ENCODE measurements at places on chromosomes 2 and 18. TPM values are rescaled to one million over a fixed set of nuclear protein-coding genes. Genes with fewer than 3 reads are reported as not detected.

GRCh38 chr2:203621981-203622515, 84.4 kb upstream of the CD28 start:
- no peak for DNase-seq

GRCh38 chr18:79528846-79529245, 133.1 kb downstream of the NFATC1 start:
- peak; percentile 57 for DNase-seq
- no peaks in the 10 kb centered on the region for H3K27me3 ChIP-seq
- H3K36me3 ChIP-seq, result peaks cover 35% of the 10 kb centered on the region

Gene NOL4
- not detected for total RNA-seq

Gene MAP3K19
- not detected for total RNA-seq

Gene MROH2A
- not detected for total RNA-seq

DNA sequence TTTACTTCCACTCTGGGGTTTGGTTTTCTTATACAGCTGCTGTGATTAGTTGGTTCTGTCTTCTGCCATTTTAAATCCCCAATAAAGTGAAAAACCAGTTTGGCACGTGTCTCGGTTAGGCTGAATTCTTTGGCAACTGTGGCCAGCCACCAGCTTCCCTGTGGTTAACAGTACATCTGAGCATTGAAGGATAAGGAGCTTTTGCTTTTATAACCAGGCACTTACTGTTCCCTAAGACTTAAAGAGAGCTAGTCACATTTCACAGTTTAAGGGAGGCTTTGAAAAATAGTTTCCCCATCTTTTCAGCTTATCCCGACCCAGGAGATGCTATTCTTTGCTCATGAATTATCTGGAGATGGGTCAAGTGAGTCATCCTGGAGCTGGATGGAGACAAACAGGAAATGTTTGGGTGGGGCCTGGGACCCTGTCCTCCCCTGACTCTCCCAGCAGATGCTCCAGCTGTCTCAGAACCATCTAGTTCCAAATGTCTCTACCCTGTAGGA, 57.3 kb upstream of the EML6 start:
- H3K36me3 ChIP-seq, result peaks cover 92% of the 10 kb centered on the region
- no peaks in the 10 kb centered on the region for H3K27me3 ChIP-seq
- no peak overlapping the region for H3K4me3 ChIP-seq
- DNase-seq, result no peak
- peaks cover 10% of the 10 kb centered on the region for H3K4me1 ChIP-seq

- H3K4me3 ChIP-seq, result no peak overlapping the region
- DNase-seq, result no peak
- H3K27ac ChIP-seq, result no peak overlapping the region
- H3K27me3 ChIP-seq, result no peaks in the 10 kb centered on the region
- no peaks in the 10 kb centered on the region for H3K4me1 ChIP-seq
Observed at GRCh38 chr2:9879455-9880194, 36.4 kb downstream of the TAF1B start.

DNA sequence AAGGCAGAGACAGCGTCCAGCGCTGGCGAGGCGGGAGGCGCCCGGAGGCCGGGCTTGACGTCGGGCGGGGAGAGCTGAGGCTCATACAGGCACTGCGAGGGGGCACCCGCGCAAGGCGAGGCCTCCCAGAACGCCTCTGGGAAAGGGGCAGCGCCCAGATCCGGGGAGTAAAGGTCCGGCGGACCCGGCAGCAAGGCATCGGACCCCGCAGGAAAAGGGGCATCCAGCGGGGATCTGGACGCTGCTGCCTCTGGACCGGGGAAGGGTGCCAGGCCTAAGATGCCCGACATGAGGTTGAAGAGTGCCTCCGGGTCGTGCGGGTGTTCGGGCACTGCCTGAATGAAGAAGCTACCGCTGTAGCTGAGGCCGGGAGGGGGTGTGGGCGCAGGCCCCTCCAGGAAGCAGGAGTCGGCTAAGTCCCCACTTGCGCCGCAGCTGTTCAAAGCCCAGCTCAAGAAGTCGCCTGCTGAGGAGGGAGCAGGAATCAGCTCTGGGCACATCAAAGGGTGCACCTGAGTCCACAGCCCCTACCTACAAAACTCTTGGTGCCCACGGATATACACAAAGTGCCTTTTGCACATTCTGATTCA, 937 bp downstream of the EGR4 start:
- no peak for DNase-seq
- H3K27me3 ChIP-seq, result peaks cover 67% of the 10 kb centered on the region
- peak overlapping the region; percentile 62 for H3K4me3 ChIP-seq
- H3K27ac ChIP-seq, result no peak overlapping the region
- H3K4me1 ChIP-seq, result peaks cover 5% of the 10 kb centered on the region

Gene HOXD3
- total RNA-seq, result not detected

- no peak overlapping the region for H3K4me3 ChIP-seq
- H3K36me3 ChIP-seq, result no peaks in the 10 kb centered on the region
- peaks cover 9% of the 10 kb centered on the region for H3K4me1 ChIP-seq
- H3K27ac ChIP-seq, result no peak overlapping the region
Observed at GRCh38 chr18:73679941-73680712, 467.5 kb downstream of the FBXO15 start.

GRCh38 chr18:57885931-57886330, 82.8 kb upstream of the ATP8B1 start:
- H3K27ac ChIP-seq, result no peak overlapping the region
- DNase-seq, result no peak
- no peaks in the 10 kb centered on the region for H3K36me3 ChIP-seq
- H3K4me3 ChIP-seq, result no peak overlapping the region
- peaks cover 2% of the 10 kb centered on the region for H3K27me3 ChIP-seq

DNA sequence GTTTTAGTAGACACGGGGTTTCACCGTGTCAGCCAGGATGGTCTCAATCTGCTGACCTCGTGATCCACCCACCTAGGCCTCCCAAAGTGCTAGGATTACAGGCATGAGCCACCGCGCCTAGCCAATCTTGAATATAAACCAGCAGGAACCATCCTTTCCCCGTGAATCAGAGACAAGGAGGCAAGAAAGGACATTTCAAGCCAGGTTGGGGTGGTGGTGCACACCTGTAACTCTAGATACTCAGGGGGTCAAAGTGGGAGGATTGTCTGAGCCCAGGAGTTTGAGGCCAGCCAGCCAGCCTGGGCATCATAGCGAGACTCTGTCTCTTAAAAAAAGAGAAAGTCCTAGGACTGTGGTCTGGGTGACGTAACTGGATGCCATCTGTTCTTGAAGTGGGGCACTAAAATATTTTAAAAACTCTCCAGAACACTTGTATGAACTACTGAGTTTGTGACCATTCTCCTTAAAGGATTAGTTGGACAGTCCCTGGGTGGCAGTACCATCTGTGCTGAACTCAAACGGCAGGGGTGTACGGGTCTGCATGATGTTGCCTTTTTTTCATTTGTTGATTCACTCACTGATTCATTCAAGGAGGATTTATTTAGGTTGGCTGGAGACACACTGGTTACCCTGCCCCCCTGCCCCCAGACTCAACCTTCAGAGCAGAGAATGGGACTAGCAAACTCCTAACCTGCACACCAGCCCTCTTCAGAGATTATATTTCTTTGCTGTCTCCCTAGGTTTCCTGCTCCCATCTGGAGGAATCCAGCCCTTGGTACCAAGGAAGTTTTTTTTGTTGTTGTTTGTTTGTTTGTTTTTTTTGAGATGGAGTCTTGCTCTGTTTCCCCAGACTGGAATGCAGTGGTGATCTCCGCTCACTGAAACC, 2.9 kb upstream of the TLX2 start:
- no peak overlapping the region for H3K27ac ChIP-seq
- H3K27me3 ChIP-seq, result peaks cover 37% of the 10 kb centered on the region
- peaks cover 19% of the 10 kb centered on the region for H3K36me3 ChIP-seq
- peaks cover 35% of the 10 kb centered on the region for H3K4me1 ChIP-seq
- no peak overlapping the region for H3K4me3 ChIP-seq

Gene COL4A3
- not detected for total RNA-seq
